Body of pancreas (tissue), 4 donors: ENCODE measurements at places on chromosomes 4 and X. TPM values are rescaled to one million over a fixed set of nuclear protein-coding genes. Genes with fewer than 3 reads are reported as not detected.

DNA sequence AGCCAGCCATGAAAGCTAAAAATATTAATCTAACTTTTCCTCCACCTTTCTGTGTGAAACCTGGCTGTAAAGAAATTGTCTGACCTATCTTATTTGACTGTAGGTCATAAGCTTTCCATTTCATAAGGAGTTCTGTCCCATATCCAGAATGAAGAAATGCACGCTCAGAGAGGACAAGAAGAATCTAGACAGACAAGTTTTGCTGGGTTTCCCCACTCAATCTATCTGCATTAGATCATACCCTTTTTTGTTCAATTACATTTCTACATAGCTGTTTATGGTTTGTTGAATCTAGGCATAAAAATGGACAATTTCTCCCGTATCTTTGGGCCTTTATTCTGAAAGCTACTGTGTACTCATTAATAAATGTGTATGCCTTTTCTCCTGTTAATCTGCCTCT is 1495.1 kb downstream of the C4orf33 start:
- DNase-seq, result no peak

DNA sequence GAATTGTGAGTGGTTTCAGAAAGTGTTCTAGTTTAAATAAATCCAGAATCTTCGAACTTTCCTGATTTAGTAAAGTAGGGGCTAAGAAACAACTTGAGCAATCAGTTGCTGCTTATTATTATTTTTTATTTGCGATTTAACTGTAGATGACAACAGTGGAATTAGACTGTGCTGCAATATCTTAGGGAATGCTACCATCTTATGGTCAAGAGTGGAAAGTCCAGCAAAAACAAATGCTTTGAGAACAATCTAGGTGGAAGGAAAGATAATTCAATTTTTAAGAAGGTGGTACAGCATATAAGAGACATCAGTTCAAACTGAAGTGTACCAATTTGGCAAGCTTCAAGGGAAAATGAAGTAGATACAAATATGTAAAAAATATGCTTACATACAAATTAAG is 73.3 kb downstream of the CYLC1 start:
- no peak for DNase-seq

GRCh38 chrX:85836868-85837267 is 210.5 kb downstream of the CHM start:
- DNase-seq, result no peak

- no peak for DNase-seq
These were observed 606.0 kb upstream of the PITX2 start for GRCh38 chr4:111228874-111229273.

DNA sequence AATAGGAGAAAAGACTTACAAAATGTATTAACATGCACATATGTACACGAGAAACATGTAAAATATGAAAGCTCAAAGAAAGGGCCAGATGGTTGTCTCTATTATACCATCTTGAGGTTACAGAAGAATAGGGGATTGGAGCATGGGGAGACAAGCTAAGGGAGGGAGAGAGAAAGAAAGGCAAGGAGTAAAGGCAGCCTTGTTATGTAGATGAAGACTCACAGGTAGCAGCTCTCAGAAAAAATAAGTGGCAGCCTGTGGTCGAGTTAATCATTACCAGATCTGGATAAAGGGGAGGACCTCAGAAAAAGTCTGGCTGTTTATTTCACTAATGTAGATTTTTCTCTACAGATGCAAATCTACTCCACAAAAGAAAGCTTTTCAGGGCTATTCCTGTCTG is 26.6 kb upstream of the PPP1R2C start:
- DNase-seq, result no peak

DNA sequence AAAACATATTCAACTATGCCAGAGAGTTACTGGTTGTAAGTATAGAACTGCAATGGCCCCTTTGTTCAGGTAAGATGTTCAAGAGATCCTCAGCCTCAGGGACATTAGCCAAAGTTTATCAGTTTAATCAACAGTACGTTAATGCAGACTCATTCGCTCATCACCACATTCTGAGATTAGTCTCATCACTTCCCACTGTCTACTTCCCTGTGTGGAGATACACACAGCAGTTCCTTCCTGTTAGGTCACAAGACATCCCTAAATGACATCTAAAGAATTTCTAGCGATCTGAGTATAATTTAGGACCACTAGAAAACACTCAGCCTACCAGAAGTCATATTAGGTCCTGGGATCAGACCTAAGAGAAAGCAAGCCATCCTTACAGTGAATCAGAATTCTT is 10.4 kb downstream of the SLC10A7 start:
- no peak for DNase-seq

GRCh38 chr4:172648471-172648870 is 520.1 kb upstream of the GALNT7 start:
- no peak for DNase-seq

DNA sequence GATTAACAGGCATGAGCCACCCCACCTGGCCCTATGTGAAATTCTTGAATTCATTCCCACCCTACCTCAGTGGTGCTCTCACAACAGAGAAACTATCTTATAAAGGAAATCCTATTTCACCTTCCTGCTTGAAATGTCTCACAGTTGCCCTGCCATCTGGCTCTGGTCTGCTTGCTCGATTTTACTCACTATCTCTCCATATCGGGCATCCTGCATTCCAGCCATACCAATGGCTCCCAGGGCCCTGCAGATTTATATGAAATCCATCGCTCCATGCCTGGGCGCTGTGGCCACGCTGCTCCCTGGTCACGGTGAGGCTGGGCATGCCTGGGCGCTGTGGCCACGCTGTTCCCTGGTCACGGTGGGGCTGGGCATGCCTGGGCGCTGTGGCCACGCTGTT is 15.8 kb downstream of the SORBS2 start:
- DNase-seq, result no peak

Gene CFAP99
- total RNA-seq, result not detected

Gene PAGE4
- total RNA-seq, result not detected

Gene MAMLD1
- total RNA-seq, result 3.4 TPM

Gene CDKL5
- 5.7 TPM for total RNA-seq
